GF-D8 (cell line): ENCODE measurements at places on chromosomes 1 and 21.

- no peak for DNase-seq
Measured at GRCh38 chr1:17308593-17308992, 596 bp downstream of the PADI4 start.

- no peak for DNase-seq
Measured at GRCh38 chr1:110542725-110543124, 23.8 kb upstream of the KCNA10 start.

DNA sequence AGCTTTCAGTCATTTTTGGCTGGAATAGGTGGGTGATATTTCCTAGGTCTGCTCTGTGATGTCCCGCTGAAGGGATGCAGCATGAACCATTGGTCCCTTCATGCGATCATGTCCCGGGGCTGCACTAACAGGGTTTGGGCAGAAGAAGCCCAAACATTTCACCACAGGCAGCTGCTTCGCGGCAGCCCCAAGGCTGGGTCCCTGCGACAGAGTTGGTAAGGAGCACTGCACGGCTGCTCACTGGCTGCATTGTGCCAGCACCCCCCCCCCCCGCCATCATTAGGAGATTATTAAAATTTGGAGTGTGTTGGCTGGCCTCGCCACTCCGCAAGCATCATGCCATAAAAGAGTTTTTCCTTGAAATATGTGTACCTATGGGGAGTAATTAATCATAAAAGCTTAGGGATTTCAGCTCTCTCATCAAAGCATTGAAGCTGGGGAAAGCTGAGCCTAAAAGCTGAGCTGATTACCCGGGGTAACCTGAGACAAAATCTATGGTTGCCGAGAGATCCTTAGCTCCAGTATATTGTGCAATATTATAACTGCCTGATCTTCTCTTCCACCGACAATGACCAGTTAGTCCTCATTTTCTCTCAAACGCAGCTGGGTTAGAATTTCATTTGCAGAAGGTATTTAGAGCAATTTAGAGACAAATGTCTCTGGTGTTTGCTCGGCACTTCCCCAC lies 62.5 kb downstream of the PEX14 start:
- no peak for DNase-seq

GRCh38 chr21:28949318-28949717 lies 43.4 kb downstream of the LTN1 start:
- no peak for DNase-seq

- DNase-seq, result no peak
Measured at GRCh38 chr1:202193614-202194327, at the start of gene LGR6. Gene LGR6, plus strand, starts transcription at chr1:202193799. Its CDS starts 191 bp downstream, at chr1:202193990.
